ENCODE measurements at places on chromosomes 6 and 20. TPM values are rescaled to one million over a fixed set of nuclear protein-coding genes. Genes with fewer than 3 reads are reported as not detected.

The ASIP gene
- total RNA-seq: not detected

The RAET1G gene
- total RNA-seq: 1.3 TPM

The VSTM2L gene
- total RNA-seq: 0.32 TPM

The CD164 gene
- 167 TPM for total RNA-seq

The ALDH5A1 gene
- 0.64 TPM for total RNA-seq

The OPRL1 gene
- 1.7 TPM for total RNA-seq

The KIF25 gene
- under 0.01 TPM for total RNA-seq

The GLYATL3 gene
- total RNA-seq: not detected

The TPBG gene
- 67.0 TPM for total RNA-seq

The TCP11 gene
- 0.32 TPM for total RNA-seq

The ACTL10 gene
- 1.7 TPM for total RNA-seq

The NKAIN2 gene
- not detected for total RNA-seq

The NOX3 gene
- total RNA-seq: not detected

The CST4 gene
- total RNA-seq: 0.32 TPM

The R3HDML gene
- total RNA-seq: not detected

The SPATS1 gene
- not detected for total RNA-seq

The SIRPA gene
- total RNA-seq: 3.9 TPM

The PSMB8 gene
- 72.5 TPM for total RNA-seq

The SLC44A4 gene
- not detected for total RNA-seq

All from fibroblast of villous mesenchyme (primary cell).